ENCODE measurements at places on chromosomes 6 and 20. TPM values are rescaled to one million over a fixed set of nuclear protein-coding genes. Genes with fewer than 3 reads are reported as not detected.

The VIP gene
- not detected for polyA plus RNA-seq

The APCDD1L gene
- 3.7 TPM for polyA plus RNA-seq

The IL17F gene
- polyA plus RNA-seq: not detected

The RSPH3 gene
- 4.5 TPM for polyA plus RNA-seq

The FAM209B gene
- 0.38 TPM for polyA plus RNA-seq

The CAGE1 gene
- 0.04 TPM for polyA plus RNA-seq

DNA sequence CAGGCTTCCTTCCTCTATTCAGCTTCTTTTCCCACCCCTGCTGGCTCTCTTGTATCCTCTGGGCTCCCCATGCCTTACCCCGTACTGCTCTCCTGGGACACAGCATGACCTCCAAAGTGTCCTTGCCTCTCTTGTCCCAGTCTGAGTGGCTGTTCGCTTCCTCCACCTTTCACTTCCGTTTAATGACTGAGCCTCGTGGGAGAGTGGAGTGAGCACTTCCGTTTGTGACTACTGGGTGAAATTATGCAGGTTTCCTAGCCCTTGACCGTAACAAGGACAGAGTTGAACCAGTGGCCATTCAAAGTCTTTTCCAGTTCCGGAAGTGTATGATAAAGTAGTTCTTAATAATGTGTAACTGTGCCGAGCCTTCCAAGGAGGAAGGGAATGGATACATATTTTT is 109.2 kb downstream of the ARID1B start:
- DNase-seq: no peak

DNA sequence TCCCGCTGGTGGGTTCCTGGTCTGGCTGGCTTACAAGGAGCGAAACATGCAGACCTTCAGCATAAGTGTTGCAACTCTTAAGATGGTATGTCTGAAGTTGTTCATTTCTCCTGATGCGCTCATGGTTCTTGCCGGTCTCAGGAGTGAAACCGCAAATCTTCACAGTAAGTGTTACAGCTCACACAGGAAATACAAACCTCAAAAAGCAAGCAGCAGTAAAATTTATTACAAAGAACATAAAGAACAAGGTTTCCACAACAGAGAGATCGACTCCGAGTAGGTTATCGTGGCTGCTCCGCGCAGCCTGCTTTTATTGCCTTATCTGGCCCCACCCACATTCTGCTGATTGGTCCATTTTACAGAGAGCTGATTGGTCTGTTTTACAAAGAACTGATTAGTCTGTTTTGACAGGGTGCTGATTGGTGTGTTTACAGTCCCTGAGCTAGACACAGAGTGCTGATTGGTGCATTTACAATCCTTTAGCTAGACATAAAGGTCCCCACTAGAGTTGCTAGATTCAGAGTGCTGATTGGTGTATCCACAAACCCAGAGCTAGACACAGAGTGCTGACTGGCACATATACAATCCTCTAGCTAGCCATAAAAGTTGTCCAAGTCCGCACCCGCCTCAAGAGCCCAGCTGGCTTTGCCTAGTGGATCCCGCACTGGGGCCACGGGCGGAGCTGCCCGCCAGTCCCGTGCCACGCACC is 39.2 kb downstream of the TRIM27 start:
- DNase-seq: no peak

DNA sequence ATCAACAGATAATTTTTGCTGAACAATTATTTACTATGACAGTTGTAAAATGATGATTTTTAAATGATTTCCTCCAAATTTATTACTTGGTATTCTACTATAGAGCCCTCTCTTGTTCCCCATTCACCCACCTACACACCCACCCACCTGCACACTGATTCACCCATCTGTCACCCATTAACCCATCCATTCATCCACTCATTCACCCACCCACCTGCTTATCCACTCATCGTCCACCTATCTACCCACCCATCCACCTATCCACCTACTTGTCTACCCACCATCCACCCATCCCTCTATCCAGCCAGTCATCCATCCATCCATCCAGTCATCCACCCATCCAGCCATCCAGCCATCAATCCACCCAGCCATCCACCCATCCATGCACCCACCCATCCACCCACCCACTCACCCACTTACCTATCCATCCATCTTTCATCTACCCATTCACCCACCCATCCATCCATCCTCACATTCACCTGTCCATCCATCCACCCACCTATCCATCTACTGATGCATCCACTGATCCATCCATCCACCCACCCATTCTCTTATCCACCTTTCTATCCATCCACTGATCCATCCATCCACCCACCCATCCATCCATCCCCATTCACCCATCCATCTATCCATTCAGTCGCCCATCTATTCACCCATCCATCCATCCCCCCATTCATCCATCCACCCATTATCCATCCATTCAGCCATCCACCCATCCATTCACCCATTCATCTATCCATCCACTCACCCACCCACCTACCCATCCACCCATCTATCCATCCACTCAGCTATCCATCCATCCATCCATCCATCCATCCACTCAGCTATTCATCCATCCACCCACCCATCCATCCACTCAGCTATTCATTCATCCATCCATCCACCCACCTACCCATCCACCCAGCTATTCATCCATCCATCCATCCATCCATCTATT is 72.0 kb downstream of the SYNJ2 start:
- DNase-seq: no peak

DNA sequence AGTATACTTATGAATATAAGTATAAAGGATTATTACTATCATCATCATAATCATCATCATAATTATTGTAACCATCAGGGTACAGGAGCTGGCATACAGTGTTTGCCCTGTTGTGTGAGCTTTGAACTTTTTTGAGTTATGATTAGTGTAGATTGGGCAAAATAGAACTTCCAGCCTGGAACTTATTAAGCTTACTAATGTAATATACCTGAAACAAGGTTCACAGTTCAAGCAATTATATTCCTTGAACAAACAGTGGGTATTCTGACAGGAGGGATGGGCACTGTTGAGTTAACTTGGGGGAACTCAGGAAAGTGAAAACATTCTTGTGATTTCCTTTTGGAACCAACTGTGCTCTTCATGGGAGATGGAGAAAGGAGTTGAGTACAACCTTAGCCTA is 680.0 kb downstream of the DOK5 start:
- no peak for DNase-seq

DNA sequence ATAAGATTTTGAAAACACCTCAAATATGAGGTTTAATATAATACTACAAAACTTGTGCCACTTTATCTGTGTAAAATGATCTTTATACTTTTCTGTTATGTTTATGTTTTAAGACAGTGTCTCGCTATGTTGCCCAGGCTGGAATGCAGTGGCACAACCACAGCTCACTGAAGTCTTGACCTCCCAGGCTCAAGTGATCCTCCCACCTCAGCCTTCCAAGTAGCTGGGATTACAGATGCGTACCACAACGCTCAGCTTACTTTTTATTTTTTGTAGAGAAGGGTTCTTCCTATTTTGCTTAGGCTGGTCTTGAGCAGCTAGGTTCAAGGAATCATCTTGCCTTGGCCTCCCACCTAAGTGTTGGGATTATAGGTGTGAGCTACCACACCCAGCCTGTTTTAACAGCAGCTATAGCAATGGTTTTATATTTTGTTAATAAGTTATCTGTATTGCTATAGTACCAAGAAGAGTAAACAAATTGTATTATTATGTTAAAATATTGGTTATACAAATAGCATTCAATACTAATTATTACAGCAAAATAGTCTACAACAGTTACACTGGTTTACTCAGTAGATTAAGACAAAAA is 8.2 kb downstream of the TAB2 start:
- no peak for DNase-seq

DNA sequence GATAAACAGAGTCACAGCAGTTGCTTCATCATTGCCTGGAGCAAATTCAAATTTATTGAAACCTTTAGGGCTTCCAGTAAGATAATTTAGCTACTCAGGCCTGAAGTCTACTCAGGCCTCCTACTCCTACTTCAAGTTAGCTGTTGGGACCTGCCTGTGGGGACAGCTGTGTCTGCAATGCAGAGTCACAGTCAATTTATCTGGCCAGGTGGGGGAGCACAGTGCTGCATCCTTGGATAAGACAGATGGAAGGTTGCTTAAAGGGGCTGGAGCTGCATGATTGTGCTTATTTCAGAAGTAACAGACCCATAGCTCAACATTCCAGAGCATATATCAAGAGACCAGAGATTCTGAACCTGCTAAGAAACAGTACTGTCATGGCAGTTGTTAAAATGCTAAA is 932.1 kb downstream of the QKI start:
- no peak for DNase-seq

DNA sequence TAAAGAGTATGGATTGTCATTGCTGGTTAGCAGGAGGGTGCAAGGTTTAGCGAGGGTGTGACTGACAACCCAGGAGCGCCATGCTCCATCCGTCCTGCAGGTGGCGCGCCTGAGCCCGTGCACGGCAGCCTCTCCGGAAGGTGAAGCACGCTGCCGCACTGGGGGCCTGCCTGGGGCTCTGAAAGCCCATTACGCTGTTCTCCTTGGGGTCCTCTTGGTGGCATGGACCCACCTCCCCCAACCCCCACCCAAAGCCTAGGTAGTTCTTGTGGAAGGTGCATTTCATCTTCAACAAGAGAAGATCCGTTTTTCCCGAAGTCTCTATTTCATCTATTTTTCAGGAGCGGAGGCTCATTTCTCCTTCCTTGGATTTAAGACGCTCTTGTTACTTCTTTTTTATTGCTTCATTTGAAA is 197.4 kb upstream of the KCNG1 start:
- DNase-seq: no peak

DNA sequence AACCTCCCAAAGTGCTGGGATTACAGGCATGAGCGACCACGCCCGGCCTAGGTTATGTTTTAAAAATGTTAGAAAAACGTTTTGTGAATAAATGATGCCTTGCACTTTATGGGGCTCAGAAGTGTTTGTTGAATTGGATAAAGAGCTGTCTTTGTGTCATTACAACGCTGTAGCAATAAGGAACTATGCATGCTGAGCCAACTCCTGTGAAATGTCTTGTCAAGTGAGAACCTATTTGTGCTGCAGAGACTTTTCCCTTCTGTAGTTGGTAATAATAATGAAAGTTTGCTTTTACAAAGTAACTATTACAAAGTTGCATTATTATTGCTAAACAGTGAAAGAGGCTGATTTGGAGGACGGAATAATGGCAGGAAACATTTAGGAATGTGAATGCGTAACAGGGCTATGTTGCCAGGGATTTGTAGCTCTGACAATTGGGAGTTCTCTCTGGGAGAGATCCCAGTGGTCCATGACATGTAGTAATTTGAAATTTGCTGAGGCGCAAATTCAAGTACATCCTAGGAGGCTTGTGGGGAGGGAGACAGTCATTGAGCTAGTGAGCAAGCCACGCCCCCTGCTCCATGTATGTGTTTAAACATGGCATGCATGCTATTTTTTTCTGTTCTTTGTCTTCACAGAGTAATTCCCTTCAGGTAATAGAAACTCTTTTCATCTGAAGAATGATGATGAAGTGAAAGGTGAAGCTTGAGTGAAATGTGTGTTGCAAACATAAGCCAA is 16.8 kb upstream of the BICRAL start:
- DNase-seq: no peak

- DNase-seq: no peak
Measured at GRCh38 chr6:2937627-2938003, 33.8 kb downstream of the SERPINB6 start.

DNA sequence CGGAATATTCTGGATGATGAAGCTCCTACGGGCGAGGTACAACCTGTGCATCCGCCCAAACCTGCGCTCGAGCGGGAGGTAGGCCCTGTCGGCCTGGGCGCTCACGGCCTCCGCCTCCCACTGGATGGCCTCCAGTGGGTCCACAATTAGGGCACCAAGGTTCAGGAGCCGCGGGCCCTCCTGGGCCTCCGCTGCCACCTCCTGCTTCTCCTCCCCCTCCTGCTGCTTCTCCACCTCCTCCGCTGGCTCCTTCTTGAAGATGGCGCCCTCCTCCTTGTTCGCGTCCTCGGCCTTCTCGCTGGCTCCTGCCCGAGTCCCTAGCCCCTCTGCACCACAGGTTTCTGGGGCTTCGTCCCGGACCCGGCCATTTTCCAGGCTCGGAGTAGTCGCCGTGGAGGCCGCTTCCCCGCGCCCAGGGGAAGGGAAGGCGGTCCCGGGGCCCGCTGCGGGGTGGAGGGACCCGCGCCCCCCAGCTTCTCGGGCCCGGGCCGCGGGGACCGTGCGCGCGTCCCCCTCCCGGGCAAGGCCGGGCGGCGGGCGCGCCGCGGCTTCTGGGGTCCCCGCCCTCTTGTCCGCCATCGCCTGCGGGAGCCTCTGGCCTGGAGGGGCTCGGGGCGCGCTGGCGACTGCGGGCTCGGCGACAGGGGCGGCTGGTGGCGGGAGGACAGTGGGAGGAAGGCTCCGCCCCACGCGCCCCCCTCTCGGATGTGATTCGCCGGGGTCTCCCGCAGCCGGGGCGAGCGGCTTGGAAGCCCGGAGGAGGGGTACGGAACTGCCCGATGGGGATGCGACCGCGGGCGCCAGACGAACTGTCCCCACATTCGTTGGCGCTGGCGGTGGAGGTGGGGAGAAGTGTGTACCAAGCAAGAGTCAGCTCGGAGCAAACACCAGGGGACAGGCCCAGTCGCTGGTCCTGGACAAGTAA is 17.6 kb downstream of the PLAGL2 start:
- no peak for DNase-seq

GRCh38 chr6:161422710-161423680 is 149.1 kb upstream of the AGPAT4 start:
- no peak for DNase-seq

DNA sequence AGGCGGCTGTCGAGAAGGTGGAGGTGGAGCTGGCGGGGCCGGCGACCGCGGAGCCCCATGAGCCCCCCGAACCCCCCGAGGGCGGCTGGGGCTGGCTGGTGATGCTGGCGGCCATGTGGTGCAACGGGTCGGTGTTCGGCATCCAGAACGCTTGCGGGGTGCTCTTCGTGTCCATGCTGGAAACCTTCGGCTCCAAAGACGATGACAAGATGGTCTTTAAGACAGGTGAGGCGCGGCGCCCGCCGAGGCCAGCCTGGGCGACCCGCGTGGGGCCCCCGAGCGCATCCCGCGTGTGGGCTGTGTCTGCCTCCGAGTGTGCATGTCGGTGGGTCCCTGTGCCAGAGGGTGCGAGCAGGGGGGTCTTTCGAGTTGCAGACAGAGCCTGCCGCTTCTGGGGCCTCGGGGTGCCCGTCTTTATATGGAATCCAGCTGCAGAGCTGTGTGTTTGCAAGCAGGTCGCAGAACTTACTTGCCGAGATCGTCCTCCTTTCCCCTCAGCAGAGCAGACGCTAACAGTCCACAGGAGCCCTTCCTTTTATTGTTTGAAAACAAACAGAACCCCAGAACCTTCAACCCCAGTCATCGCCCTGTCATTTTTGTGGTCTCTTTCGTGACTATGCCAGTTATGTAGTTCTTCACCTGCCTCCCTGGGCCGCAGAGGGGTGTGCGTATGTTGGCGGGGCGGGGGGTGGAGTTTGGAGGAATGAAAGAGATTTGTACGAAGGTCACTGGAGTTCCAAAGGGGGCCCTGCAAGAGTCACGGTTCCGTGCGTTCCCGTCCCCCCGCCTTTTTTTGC is 766 bp downstream of the SLC16A10 start:
- no peak for DNase-seq

- no peak for DNase-seq
Measured at GRCh38 chr6:142987490-142987889, 42.5 kb upstream of the HIVEP2 start.

GRCh38 chr20:11401988-11402387 is 515.7 kb upstream of the BTBD3 start:
- DNase-seq: no peak

- no peak for DNase-seq
Measured at GRCh38 chr6:40171343-40171742, 237.1 kb upstream of the MOCS1 start.
